ENCODE measurements at places on chromosomes 2 and 18.

DNA sequence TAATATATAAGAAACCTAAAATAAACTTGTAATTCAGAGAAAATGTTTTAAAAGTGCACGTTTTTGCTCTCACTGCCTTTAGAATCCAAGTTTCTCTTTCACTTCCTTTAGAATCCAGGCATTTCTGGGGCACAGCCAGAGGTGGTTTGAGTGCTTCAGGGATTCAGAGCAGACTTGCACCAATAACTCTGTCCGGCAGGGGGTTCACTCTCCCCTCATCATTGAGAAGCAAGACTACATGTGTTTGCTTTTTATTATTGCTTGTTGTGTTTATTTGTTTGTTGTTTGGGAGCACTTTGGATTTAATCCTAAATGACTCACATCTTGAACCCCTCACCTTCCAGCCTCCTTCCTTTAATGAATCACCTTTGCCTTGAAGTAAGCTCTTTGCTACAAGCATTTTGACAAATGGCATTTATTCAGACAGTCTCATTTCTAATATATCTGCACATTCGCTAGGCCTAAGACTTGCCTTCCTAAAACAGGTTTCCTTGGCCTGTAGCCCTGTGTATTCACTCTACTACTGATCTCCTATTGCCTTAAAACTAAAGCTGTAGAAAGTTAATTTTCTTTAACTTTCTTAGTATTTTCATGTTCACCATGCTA is 233.5 kb upstream of the ATP5MC3 start:
- DNase-seq: peak; percentile 4

GRCh38 chr2:30208453-30208852 is 22.9 kb upstream of the LBH start:
- DNase-seq: peak; percentile 60

DNA sequence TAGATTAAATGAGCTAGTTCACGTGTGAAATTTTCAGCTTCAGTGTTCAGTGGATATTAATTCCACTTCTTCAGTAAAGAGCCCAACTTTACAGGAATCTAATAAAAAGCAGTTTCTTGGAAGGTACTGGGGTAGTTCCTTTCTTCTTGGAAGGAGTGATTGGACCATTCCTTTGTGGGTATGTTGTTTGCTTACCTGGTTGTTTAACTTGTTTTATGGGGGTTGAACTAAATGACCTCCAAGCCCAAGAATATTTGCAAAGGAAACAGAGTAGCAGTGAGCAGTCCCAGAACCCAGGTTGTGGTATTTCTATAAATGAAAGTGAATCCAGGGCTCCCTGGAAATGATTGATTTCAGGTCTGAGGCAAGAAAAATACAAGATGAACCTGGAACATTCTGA is 31.4 kb downstream of the KCNJ13 start:
- DNase-seq: no peak

DNA sequence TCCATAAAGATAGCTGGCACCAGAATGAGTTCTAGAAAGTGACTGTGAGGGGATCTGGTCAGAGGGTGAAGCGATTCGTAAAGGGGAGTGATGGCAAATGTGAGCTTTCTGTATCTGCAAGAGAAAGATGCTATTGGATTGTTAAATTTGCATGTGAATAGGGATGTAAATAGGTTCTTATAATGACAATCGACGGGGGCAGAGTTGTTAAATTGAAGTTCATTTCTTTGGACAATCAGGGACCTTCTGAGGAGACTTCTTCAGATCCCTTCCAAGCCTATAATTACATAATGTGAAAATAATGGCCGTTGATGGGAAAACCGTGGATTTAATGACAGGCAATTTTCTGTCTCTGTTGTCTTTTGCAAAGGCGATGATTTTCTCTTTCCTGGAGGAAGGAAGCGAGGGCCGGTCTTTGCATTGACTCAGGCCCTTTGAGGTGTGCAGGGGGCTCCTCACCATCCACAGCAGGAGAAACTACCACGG is 52.2 kb upstream of the TMEM18 start:
- DNase-seq: no peak

DNA sequence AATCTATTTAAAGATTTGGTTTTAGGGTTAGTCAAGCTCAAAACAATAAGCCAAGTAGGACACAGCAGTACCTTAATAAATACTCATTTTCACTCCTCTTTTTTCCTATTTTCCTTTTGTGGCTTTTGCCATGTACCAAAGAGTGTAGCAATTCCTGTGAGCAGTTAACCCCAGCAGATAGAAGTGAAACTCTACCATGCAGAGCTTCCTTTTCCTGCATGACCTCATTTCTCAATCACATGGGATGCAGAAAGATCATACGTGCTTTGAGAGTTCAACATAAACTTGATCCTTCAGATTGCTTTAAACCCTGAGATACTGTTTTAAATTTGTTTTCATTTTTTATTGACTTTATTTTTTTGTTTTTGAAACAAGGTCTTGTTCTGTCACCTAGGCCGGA is 99.1 kb upstream of the ARHGAP15 start:
- DNase-seq: no peak

DNA sequence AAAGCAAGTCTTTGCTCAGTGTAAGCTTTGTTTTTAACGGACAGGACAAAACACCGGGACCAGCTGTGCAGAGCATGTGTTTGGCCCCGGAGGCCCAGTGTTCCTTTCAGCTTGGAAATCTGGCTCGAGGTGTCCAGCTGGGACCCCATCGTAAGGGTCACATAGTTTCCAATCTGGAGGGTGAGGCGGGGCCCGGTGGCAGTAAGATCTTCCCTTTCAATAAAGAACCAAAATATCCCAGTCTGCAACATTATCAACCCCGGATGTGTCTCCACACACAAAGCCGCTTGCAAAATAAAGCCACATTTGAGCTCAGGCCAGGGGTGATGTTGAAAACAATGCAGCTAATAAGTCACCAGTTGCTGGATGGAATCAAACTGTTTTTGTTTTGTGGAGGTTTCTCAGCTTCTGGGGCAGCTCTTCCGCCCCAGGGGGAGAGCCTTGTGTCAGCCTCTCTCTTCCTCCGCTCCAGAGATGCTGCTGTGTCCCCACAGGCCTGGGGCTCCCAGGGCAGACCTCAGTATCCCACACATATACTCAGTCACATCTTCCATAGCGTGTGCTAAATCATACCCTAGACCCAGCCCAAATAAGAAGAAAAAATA is 138.6 kb upstream of the GLI2 start:
- no peak for DNase-seq

- DNase-seq: no peak
Measured at GRCh38 chr2:186925514-186925913, 76.5 kb upstream of the ZSWIM2 start.

- no peak for DNase-seq
Measured at GRCh38 chr2:108460345-108461037, 11.5 kb downstream of the GCC2 start.

DNA sequence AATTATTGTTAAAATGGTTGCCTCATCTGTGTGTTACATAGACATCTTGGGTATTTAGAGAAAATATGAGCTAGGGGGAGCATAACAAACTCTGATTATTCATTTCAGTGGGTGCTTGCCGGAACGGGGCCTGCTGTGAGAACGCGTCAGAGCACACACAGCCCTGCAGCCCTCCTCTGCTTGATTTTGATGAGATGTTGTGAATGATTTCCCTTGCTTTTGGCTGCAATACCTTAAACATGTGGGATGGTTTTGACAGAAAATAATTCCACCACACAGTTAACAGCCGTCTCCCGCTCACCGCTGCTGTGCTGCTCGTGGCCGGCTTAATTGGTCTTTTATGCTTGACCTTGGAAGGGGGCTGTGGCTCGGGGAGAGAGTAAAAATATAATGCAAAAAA is 49.9 kb upstream of the TXNDC2 start:
- DNase-seq: no peak

DNA sequence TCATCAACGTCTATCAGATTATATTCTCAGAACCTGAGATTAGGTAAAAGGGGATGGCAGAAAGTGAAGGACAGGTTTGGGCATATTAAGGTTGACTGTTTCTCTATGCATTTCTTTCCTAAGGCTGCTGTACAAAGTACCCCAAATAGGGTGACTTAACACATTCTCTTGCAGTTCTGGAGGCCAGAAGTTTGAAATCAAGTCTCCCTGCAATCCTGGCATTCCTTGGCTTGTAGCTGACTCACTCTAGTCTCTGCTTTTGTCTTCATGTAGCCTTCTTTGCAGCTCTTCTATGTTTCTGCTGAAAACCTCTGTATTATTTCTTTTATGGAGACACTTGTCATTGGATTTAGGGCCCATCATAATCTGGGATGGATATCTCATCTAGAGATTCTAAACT is 364.3 kb downstream of the PLCL1 start:
- no peak for DNase-seq

DNA sequence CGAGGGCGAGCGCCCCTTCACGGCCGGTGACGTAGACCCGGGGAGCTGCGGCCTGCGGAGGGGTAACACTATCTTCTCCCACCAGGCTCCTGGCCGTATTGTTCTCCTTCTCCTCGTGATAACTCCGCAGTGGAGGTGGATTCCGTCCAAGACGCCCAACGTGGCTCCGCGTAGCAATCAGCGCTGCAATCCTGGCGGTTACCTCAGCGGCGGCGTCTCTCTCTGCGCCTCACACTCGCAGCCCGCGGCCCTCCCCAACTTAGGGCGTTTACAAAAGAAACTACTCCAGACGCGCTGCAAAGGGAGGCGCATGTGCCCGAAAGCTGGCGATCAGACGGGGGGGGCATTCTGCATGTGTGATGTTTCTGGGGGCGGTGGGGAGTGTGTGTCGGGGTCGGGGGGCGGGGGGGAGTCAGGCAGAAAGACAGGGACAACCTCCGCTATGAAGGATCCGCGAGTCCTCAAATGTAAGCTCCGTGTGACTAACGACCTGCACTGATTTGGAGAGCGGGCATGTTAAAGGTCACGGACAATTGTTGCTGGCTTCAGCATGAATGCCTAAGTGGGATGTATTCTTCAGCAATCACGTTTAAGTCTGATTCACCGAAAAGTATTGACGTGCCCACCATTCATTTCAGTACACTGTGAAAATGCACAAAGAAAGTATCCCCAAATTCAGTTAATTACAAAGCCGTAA is 1.3 kb upstream of the ZNF516 start:
- DNase-seq: peak; percentile 43

GRCh38 chr2:241329669-241330615 is 14.2 kb downstream of the SEPTIN2 start:
- no peak for DNase-seq

DNA sequence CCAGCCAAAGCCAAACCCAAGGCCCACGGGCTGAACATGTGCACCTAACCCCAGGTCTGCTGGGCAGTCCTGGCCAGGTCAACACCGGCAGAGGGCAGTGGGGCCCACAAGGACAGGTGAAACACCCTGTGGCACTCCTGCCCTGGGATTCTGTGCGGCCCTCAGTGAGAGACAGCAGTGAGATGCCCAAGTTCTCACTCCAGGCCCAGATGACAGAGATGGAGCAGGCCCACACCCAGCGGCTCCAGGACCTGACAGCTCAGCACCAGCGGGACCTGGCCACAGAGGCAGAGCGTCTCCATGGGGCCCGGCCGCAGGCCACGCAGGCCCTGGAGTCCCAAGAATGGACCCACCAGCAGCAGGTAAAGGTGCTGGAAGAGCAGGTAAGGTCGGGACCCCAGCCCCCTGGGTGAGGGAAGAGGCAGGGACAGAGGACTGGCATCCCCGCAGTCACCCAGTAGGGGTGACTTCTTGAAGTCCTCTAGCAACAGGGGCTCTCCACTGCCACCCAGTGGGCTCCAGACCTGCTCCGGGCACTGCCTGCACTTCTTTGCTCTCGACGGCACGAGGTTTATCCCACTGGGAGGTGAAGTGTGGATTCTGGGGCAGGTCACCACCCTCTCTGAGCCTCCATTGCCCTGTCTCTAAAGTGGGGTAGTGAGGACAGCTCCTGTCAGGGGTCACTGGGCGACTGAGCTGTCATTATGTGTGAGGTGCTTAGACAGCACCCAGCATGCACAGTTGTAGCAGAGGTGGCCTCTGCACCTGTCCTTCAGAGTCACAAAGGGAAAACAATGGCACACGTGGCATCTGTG is 8.8 kb upstream of the SNED1 start:
- no peak for DNase-seq

DNA sequence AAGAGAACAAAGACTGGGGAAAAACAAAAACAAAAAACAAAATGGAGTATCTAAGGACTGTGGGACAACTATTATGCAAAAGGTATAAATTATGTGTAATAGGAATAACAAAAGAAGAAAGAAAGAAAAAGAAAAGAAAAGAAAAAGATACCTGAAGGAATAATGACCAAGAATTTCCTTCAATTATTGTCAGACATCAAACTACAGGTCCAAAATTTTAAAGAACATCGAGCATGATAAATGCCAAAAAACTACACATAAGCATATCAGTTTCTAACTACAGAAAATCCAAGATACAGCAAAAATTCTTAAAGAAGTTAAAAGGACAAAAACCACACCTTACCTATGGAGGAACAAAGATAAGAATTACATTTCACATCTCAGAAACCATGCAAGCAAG is 93.0 kb downstream of the SPIRE1 start:
- no peak for DNase-seq

DNA sequence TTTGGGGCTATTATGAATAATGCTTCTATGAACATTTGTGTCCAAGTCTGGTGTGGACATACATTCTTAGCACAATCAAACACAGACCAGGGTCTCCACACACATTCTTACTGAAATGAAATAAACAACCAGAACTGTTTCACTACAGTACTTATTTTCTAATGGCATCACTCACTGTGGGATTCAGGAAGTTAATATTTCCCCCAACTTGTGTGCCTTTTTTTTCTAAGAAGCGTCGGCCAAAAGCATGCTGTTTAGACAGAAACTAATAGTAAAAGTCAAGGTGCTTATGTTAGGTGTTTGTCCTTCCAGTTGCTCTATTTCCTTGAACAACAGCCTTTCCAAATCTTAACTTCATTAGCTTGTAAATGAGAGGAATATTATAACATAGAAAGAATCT is 117.6 kb downstream of the DOCK10 start:
- DNase-seq: no peak

GRCh38 chr18:48997985-48998831 is 47.4 kb upstream of the SMAD7 start:
- no peak for DNase-seq

DNA sequence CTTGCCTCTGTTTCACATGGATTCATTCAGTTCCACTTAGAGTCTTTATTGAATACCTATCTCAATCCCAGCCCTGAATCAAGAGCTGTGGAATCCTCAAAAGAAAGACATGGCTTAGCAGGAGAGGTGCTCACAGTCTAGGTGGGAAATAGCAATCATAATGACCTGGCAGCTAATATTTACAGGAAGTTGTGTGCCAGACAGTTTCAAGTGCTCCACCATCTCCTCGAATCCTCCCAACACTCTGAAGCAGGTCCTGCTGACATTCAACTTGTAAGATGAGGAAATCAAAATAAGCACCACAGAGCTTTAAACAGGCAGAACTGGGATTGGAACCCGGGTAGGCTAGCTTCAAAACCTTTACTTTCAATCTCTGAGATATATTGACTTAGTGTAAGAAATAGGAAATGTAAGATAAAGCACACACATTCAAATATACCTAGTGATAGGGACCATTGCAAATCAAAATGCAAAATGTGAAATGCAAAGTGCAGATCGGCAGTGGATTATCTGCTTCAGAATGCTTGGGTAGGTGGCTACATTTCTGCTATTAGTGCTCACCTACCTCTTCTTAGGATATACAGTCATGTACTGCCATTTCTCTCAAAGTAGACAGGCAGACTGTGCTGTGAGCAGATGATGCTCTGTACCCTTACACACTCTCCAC is 182.0 kb downstream of the PRKCE start:
- no peak for DNase-seq
